NT2/D1 (cell line): ENCODE measurements at places on chromosomes 13 and 19.

DNA sequence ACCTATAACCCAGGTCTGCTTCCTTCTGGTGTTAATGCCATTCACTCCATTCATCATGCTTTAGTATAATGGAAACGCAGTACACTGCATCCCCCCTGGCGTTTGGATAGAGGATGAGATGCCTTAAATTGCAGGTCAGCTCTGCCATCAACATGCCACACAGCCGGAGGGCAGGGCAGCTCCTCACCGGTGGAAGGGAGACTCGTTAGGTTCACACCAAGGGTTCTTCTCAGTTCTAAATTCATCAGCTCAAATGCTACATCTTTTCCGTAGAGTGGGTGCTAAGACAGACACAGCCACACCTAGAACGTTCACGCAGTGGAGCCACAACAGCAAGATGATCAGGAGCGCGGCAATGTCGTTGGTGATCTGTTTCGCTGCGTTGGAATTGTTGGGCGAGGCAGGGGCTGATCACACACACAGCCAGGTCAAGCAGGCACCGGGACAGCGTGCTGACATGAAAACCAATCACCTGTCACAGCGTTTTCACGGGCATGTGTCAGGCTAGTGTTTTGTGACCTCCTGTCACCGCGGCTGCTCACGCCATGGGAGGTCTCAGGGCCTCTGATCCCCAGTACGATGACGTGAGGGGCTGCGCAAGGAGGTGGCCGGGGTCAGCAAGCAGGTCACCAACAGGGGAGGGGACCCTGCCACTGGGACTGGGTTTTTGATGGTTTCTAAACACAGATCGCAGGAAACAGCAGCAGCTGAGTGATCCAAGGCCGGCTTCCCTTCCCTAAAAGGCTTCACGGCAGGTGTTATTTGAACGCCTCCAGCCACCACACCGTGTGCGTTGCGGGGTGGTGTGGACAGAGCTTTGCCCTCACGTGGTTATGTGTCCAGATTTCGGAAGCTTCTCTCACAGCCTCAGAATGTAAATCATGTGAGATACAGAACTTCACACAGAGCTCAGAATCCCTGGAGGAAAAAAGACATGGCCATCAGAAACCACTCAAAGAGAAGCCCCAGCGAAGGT is 94.3 kb upstream of the IRS2 start:
- DNase-seq = no peak

DNA sequence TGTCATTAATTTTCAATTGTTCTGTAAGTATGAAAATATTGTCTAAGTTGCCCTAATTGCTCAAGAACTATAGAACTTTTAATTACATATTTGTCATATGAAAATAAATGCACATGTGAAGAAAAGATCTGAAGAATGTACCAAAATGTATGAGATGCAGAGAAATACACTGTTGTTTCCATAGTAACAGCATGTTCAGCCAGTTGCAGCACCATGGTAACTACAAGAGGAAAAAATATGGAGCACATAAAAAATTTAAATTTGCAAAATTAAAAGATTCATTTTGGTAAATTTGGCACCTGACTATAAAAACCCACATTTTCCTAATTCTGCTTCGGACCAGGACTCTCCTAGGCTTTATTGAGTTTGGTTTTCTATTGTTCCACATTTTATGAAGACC is 1170.0 kb upstream of the MIR17HG start:
- DNase-seq = no peak

DNA sequence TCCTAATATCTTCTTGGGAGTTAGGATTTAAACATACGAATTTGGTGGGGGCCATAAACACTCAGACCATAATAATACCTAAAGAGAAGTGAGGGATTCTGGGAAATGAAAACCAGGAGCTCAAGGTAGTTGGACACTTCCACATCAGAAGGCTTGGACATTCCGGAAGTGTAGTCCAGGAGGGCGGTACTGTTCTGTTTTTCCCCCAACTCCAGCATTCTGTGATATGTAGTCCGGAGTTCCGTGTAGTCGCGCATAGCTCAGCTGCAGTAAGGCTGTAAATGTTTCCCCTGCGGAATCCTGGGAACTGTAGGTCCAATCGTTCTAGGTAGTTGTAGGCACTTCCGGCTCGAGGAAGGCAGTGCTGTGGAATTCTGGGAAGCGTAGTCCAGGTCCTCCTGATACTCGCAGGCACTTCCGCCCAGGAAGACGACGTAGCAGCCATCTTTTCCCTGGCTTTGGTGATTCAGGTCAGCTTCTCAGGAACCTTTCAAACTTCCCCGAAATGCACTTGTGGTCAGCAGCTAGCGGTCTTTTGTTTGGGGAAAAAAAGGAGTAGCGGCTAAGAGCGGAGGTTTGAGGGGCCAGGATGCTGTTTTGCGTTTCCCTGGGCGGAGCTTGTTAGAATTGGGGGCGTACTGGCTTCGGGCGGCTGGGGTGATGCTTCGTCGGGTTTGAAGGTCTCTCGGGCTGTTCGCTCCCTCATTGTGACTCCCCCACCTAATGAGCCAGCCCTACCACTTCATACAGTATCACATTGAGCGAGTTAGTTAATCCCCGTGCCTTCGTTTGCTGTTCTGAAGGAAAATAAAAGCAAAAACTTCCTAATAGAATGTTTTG is at the start of gene ZNF226:
Gene ZNF226 (plus strand): TSS at position 428 of the 840 bp plus-strand sequence. CDS start 4,981 bp downstream, outside the sequence.
- peak; percentile 79 for DNase-seq

GRCh38 chr19:47209319-47210179 is 21.4 kb downstream of the BBC3 start:
- no peak for DNase-seq

- no peak for DNase-seq
These were observed 11.8 kb downstream of the FXYD5 start for GRCh38 chr19:35166100-35167063.

- DNase-seq = no peak
These were observed 8.3 kb downstream of the IFNL3 start for GRCh38 chr19:39236527-39236926.

GRCh38 chr13:42996584-42996983 is 4.5 kb upstream of the EPSTI1 start:
- no peak for DNase-seq

DNA sequence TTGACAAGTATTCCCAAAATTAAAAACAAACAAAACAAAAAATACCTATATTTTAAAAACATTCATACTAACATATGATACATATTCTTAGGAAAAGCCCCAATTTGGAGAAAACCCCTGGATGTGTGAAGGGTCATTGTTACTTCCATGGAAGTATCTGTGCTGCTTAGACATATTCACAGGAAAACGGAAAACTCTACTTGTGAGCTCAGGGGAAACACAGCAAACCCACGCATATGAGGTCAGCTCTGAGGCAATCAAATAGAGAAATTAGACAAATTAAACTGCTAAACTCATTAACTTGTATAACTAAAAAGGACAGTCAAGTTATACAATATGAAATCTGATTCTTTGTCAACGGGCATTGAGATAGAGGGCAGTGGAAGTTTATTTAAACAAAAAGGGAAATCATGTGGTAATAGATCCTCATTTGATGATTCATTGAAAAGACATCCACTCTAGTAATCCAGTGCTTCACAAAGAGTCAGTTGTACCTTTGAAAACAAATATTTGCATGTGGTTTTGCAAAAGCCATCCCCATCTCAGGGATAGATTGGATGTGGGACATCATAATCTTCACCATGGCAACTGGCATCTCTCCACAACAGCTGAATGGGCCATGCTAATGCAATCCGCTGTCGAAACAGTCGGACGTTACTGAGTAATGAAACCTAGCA is 423.4 kb downstream of the ITGBL1 start:
- DNase-seq = no peak

DNA sequence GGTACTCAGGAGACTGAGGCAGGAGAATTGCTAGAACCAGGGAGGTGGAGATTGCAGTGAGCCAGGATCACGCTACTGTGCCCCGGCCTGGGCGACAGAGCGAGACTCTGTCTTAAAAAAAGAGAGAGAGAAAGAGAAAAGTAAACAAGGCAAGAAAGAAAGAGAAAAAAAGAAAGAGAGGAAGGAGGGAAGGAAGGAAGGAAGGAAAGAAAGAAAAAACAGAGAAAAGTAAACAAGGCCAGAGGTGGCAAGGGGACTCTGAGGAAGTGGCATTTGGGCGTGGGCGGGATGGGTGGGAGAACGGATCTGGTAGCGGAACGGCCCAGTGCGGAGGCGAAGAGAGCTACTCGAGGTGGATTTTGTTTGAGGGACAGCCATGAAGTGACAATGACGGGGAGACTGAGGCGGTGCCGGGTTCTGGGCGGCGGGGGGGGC is 7.5 kb upstream of the ARRDC2 start:
- no peak for DNase-seq

GRCh38 chr13:28495538-28496187 is 735 bp upstream of the FLT1 start:
- DNase-seq = no peak

GRCh38 chr13:101535192-101535746 is 82.8 kb downstream of the ITGBL1 start:
- DNase-seq = no peak

DNA sequence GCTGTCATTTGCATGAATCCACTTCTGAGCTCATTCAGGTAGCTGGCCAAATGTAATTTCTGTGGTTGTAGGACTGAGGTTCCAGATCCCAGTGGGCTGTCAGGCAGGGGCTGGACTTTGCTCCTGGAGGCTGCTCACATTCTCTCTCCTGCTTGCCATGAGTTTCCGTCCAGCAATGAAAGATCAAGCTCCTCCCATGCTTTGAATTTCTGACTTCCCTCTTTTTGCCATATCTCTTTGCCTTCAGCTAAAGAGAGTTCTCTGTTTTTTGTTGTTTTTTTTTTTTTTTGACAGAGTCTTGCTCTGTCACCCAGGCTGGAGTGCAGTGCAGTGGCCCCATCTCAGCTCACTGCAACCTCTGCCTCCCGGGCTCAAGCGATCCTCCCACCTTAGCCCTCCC is 76.9 kb downstream of the ING1 start:
- no peak for DNase-seq

DNA sequence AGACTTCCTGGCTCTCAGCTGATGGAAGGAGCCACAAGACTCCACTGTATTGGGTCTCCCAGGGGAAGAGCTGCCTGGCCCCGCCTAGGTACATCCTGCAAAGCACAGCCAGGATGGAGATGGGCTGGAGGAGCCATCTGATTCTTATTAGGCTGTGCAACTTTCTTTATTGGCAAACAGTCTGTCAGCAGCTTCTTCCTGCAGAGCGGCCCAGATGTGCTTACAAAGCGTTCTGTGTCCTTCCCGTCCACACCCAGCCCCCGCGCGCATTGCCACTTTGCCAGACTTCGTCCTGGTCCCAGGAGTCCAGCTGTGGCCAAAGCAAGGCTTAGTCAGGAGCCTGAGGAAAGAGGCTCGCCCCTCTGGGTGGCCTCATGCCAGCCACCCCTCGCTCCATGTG is 409.3 kb downstream of the ZNF536 start:
- no peak for DNase-seq

- no peak for DNase-seq
These were observed 453.5 kb downstream of the TDRD3 start for GRCh38 chr13:60850526-60850925.

GRCh38 chr13:99345345-99345744 is 38.1 kb upstream of the GPR183 start:
- DNase-seq = no peak

DNA sequence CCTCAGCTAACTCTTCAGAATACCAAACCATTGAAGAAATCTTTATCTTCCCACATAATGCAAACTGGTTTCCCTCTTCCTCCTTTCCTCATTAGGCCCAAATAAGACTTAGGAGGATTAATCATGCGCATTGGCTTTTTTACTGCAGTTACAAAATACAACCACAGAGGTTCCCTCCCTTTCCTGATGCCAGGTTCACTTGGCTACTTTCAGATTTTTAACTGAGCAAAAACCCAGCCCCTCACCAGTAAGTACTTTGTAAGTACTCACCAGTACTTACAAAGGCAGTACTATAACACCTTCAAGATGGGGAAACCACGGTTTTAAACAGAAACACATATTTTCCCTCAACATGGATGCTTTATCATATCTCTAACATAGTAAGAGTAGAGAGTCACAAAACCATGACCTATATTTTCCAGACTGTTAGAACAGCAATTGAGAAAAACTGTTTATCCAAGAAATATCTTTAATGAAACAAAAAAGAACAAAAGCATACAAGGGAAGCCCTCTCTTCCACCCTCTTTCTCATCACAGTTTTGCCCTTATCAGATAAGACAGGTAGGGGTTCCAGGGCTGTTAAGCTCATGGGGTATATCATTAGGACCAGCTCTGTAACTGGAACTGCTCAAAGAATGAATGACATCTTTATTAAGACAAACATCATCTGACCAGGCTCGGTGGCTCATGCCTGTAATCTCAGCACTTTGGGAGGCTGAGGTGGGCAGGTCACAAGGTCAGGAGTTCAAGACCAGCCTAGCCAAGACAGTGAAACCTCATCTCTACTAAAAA is 12.7 kb downstream of the FOXO1 start:
- DNase-seq = no peak

GRCh38 chr13:79197933-79198332 is 208.1 kb downstream of the RBM26 start:
- DNase-seq = peak; percentile 5

DNA sequence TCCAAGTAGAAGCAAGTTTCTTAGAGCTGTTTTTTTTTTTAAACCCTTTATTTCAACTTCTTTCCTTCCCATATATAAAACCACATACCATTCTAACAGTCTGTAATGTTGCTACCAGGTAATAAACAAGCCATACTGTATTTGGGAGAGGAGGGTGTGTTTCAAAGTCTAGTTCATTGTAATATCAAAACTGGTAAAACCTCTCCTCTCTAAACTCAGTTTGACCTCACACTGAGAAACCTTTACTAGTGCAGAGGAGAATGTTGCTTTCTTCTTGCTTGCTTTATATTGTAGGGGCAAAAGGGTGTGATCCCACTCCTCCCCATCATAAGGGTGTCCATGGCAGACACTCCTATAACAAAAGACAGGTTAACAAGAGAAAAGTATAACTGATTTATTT is 155.1 kb downstream of the GGACT start:
- no peak for DNase-seq

- no peak for DNase-seq
These were observed 1.3 kb downstream of the FOXA3 start for GRCh38 chr19:45865269-45865948.

DNA sequence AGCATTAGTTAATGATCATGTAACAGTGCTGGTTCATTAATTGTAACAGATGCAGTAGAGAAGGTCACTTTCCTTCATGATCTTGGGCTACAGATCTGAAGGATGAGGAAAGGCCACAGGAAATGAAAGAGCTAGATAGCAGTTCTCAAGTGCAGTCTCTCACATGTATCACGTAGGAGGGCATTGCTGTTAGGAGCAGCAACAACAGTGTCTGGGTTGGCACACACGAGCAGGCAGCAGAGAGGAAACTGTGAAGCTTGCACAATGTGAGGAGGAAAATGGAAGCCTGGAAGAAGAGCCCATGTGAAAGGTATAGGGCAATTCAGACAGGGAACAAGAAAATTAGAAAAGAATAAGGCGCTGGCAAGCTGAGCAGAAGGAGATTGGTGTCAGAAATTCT is 1741.5 kb downstream of the PCDH9 start:
- DNase-seq = no peak

GRCh38 chr13:41409611-41410010 is 47.7 kb upstream of the RGCC start:
- DNase-seq = no peak

DNA sequence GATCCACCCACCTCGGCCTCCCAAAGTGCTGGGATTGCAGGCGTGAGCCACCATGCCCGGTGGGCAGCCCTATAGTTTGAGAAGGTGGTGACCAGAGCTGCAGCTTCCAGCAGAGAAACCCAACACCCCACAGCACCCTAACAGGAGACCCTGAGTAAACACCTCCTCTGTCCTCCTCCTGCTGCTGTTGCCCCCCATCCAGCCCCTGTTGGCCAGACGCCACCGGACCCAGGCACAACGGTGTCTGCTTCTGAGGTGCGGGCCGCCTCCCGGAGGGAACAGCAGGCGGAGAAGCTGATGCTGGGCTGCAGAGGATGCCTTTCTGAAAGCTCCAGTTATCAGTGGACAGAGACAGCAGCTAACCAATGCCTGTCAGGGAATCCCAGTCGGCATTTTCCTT is 175.5 kb downstream of the COL4A1 start:
- no peak for DNase-seq
